ENCODE measurements at places on chromosomes 4 and X.

GRCh38 chrX:101208152-101208905 lies 11.3 kb upstream of the DRP2 start:
- no peak for DNase-seq

DNA sequence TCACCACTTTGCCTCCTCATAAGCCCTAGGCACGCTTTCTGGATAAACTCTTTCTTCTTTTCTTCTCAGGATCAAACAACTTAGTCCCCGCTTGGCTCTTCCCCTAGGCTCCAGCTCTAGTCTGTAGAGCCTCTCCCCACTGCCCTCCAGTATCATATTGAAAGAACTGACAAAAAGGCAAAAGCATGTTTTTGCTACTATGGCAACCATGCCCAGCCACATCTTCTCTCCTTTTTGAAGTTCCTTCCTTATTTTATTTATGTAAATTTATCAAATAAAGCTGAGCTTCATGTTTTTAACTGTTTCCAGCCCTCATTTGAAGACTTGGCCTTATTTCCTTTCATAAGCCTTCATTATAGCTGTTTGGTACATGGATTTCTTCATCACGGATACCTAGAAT lies 86.0 kb upstream of the LIMCH1 start:
- DNase-seq = no peak

DNA sequence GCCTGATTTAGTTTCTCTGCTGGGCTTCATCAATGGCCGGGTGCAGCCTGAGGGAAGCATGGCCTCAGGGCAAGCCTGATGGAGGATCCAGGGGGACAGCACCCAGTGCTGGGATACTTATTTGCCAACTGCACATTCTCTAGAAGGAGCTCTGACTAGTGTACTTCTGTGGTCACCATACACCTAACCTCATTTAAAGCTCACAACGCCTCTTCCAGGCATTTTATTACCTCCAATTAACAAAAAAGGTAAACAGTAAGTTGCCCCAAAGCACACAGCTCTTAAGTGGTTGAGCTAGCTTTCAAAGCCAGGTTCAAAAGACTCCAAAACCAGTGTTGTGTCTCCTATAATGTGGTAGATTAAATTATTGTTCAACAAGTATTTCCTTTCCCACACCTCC lies 26.8 kb upstream of the ATXN3L start:
- no peak for DNase-seq

DNA sequence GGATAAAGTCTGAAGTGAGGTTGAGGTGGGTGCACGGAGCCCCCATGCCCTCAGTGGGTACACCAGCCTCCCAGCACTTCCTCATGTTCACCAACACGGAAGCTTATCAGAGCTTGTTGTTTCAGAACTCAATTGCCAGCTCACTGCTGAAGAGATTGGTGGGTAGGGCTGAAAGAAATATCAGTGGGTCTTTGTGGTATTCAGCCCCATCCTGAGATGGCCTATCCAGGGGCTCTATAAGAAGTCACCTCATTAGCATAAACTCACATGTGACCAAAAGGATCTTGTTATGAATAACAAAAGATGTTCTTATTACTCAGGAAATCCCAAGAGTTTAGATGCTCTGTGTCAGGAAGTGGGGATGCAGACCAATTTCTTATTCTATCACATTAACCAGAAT lies 177.3 kb downstream of the ARHGAP10 start:
- no peak for DNase-seq

DNA sequence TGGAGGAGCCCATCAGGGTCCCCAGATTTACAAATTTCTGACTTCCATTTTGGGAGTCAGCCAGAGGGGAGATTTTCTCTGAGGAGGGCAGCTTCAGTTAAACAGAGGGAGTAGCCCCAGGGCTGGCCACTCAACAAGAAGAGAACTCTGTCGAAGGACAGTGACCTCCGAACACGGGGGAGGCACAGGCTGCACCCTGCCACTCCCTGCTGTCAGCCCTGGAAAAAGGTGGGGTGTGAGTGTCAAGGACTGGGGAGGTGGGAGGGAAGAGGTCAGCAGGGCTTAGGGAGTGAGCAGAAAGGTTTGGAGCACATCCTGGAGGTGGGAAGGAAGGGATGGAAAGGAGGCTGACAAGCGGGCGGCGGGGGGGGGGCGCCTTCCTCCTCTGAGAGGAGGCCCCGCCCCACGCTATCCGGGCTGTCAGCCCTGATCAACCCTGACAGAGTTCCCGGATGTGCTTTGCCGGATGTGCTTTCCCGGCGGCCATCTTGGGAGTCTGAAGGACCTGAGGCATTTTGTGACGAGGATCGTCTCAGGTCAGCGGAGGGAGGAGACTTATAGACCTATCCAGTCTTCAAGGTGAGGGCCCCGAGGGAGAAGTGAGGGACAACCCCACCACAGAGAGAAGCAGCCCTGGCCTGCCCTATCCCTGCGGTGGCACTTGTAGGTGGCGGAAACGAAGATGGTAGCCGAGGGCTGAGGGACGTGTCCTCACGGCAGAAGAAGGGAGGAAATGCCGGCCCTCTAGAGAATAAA lies at the start of gene MAGEC1:
Gene MAGEC1 (plus strand): TSS at position 495 of the 756 bp plus-strand sequence. CDS start 1,179 bp downstream, outside the sequence.
- no peak for DNase-seq

DNA sequence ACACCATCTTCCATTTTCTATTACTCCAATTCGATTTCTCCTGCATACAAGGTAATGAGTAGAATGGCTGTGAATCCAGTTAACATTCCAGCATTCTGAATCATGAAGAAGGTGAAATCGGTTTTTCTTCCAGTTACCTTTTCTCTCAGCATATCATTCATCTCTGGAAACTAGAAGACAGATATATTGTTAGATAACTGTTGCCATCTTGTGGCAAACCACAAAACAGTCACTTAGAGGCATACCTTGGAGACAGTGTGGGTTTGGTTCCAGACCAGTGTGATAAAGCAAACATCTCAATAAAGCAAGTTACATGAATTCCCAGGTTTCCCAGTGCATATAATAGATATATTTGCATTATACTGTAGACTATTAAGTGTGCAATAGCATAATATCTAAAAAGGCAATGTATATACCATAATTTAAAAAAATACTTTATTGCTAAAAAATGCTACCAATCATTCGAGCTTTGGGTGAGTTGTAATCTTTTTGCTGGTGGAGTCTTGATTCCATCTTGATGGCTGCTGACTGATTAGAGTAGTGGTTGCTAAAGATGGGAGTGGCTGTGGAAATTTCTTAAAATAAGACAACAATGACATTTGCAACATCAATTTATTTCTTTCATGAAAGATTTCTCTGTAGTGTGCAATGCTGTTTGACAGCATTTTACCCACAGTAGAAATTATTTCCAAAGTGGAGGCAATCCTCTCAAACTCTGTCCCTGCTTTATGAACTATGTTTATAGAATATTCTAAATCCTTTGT lies 82.1 kb downstream of the SLC39A8 start:
- no peak for DNase-seq

DNA sequence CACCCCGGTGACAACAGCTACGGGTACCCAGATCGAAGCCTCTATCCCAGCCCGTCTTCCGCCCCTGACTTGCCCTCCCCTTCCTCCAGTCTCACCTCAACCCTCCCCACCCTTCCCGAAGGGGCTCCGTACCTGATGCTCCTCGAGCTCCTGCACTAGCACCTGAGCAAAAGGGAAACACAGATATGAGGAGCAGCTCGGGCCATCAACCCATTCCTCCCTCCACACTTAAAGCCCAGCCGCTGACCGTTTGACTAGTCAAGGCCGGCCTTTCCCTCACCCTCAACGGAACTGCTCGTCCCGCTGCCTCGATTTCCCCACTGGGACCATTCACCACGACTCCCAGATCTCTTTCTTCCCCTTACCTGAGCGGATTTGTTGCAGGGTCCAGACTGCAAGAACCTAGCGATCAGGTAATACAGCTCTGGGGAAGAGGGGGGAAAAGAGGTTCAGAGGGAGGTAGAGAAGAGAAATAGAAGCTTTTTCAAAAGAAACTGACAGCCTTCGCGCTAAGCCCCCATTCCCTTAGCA lies 731 bp downstream of the BRWD3 start:
- DNase-seq = no peak

GRCh38 chr4:122842984-122843531 lies 16.4 kb downstream of the FGF2 start:
- DNase-seq = no peak

DNA sequence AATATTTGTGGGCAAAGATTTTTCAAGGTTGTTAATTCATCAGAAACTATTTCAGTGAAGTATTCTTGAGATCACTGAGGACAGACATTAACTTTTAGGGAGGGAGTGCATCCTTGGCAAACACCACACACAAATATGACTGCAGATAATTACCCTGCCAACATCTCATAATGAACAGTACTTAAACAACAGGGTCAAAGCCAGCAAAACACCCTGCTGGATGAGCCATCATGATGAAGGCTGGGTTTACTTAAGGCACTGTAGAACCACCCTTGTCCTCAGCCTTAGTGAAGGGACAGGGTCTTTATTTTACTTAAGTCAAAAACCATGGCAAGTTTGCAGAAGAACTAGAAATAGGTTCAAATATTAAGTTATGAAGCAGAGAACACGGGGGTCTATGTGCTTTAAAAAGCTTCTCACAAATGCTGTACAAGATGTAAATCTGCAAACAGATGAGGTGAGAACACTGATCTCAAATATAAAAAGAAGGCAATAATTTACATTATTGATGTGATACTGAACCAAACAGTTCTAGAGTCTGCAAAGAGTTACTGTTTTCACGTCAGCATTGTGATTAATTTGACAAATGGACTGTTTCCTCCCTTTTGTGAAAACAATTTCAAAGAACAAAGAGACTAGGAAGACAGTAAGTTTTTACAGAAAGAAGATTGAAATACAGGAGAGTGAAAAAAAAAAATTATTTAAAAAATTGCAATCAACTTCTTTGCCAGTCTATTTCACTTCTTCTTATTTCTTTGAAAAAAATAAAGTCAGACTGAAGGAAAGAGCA lies 28.2 kb downstream of the TAPT1 start:
- DNase-seq = no peak

- DNase-seq = no peak
Measured at GRCh38 chr4:40596522-40596921, 33.1 kb downstream of the RBM47 start.

- DNase-seq = no peak
Measured at GRCh38 chr4:142092941-142093340, 456.6 kb downstream of the IL15 start.

- DNase-seq = no peak
Measured at GRCh38 chr4:188372058-188372457, 232.8 kb downstream of the TRIML1 start.

- no peak for DNase-seq
Measured at GRCh38 chrX:500481-501010, 113.8 kb upstream of the PPP2R3B start.

- no peak for DNase-seq
Measured at GRCh38 chrX:38768079-38768478, 33.2 kb upstream of the MID1IP1 start.

GRCh38 chr4:110654254-110654635 lies 31.4 kb upstream of the PITX2 start:
- DNase-seq = no peak

DNA sequence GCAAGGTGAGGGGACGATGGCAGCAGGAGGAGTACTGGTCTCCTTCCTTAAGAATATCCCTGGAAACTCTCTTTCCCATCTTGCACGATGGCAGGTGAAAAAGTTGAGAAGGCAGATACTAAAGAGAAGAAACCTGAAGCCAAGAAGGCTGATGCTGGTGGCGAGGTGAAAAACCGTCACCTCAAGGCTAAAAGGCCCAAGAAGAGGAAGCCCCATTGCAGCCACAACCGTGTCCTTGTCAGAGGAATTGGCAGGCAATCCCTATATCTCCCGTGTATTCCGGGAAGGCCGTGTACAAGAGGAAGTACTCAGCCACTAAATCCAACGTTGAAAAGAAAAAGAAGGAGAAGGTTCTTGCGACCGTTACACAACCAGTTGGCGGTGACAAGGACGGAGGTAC lies 40.0 kb downstream of the CRLF2 start:
- DNase-seq = no peak

- peak; percentile 43 for DNase-seq
Measured at GRCh38 chr4:88211473-88212252, 53.2 kb upstream of the ABCG2 start.
